Activated naive CD8-positive, alpha-beta T cell treated with anti-CD3 and anti-CD28 coated beads for 36 hours (primary cell): ENCODE measurements at places on chromosomes 12 and 14. TPM values are rescaled to one million over a fixed set of nuclear protein-coding genes. Genes with fewer than 3 reads are reported as not detected.

DNA sequence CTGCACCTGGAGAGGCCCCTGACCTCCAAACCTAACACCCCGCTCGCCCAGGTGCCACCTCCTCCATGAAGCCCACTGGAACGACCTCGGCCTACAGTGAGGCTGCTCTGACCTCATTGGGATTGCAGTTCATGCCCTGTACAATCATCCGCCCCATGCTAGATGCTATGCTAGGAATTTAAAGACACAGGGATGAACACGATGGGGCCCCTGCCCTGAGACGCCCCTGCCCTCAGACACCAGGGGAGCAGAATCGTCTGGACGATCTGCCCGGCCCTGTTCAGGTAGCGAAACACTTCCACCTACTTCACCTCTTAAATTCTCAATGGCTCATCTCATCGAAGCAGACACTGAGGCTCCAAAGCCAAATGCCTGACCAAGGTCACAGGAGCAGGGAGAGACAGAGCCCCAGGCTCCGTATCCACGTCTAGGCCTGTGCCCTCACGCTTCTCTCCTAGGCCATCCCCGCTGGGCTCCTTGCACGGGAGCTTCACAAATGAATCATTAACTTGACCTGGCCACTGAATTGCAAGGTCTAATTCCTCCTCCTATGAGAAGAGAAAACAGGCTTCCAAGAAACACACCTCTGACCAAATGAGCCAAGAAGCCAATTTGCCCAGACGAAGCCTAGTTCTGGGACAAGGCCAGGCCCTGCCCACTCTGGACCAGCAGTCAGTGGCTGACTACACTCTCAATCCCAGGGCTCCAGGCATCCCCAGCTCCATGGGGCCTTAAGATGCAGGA lies 35.2 kb downstream of the SCARB1 start:
- DNase-seq, result no peak

- no peak for DNase-seq
These were observed 4.9 kb upstream of the ATP23 start for GRCh38 chr12:57936513-57936883.

GRCh38 chr12:49825971-49826421 lies 2.2 kb downstream of the NCKAP5L start:
- no peak for DNase-seq

GRCh38 chr12:58919231-58920101 lies 838 bp downstream of the LRIG3 start:
- no peak for DNase-seq

DNA sequence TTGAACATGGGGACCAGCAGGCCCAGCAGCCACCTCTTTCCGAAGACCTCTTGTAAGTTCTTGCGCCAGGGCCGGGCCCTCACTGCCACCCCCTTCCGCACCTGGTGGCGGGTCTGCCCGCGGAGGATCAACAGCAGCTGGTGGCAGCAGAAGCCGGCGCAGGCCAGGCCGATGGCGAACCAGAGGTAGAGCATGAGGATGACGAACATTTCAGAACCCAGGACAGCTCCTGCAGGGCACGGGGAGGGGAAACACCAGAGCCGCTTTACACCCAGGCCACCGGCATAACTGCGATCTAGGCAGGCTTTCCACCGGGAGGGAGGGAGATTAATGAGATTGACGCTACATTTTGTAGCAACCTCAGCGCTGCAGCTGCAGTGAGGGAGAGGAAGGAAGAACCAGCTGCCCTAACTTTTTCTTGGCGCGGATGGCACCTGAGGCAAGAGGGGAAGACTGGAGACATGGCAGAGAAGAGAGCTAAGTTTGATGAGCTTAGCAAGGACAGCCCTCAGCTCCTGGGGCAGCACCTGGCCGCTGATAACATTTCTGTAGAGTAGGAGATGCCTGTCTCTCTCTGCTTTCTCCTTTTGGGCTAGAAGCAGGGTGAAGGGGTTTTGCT lies 7.8 kb downstream of the ZDHHC22 start:
- DNase-seq, result peak; percentile 64

DNA sequence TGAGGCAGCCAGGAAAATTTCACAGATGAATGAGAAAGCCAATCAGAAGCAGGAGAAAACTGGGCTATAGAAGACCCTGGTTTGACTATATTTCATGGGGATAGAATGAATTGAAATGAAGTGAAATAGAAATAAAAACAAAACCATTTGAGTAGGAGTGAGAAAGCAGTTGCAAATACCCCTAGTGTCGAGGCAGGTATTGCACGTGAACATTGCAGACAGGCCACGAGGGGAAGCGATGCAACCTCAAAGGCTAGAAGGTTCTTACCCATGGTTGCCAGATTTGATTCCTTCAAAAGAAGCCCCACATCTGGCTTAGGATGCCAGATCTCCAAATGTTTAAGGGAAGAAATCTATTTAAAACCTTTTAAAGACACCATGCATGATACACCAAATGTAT lies 648.9 kb downstream of the VRK1 start:
- DNase-seq, result no peak

DNA sequence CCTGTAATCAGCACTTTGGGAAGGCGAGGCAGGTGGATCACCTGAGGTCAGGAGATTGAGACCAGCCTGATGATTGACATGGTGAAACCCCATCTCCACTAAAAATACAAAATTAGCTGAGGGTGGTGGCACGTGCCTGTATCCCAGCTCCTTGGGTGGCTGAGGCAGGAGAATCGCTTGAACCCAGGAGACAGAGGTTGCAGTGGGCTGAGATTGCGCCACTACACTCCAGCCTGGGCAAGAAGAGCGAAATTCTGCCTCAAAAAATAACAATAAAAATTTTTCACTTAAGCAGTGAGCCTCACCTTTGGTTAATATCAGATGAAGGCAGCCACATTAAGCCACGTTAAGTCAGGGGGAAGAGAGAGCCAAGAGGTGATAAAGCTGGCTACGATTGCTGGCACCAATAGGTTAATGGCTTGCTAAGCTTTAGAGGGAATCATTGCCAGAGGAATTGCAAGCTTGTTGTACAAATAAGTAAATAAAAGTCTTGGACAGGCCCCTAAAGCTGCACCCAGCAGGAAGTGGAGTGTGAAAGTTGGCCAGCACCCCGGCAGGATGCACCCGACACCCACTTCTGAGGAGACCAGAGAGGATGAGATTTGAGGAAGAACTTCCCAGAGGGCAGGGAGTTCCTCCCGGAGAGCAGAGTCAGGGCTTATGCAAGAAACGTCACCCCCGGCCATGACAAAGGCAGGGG lies 41.3 kb upstream of the TESC start:
- no peak for DNase-seq

DNA sequence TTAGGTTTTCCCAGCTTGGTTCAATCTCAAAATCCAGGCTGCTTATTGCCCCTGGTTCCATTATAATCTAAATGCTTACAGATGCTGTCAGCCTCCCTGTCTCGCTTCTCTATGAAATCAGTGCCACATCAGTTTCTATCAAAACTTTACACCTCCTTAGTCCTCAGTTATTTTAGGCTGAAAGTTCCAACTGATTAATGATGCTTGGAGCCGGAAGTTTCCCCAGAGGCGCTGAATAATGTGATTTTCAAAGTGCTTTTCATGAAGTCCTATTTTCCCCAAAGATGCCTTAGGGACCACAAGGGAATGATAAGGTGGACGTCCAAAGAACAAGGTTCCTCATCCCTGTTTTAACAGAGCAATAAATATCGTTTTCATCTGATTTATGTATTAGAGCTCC lies 262.4 kb upstream of the RMST start:
- DNase-seq, result no peak

- DNase-seq, result no peak
These were observed 564 bp downstream of the ATXN3 start for GRCh38 chr14:92105893-92106142.

DNA sequence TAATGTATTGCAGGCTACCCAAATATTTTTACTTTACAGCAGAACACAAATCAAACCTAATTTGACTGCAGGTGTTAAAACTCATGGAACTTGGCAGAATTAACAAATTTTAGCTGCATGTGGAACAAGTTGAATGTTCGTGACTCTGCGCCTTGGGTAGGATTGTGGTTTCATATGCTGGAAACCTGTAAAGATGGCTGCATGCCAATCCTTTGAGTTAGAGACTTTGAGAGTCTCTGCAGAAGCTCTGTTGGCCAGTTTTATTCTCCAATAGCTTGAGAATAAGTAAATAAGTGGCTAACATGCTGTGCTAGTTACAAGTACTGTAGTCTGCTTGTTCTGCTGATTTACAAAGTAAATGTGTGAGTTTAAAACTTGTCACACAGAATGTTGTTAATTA lies 77.8 kb downstream of the PDE6H start:
- DNase-seq, result peak; percentile 0

- DNase-seq, result no peak
These were observed 137.7 kb downstream of the SPTSSA start for GRCh38 chr14:34324363-34324795.

GRCh38 chr12:20423557-20423956 lies 55.2 kb downstream of the PDE3A start:
- no peak for DNase-seq

- no peak for DNase-seq
These were observed 94.1 kb downstream of the GCH1 start for GRCh38 chr14:54808326-54809161.

DNA sequence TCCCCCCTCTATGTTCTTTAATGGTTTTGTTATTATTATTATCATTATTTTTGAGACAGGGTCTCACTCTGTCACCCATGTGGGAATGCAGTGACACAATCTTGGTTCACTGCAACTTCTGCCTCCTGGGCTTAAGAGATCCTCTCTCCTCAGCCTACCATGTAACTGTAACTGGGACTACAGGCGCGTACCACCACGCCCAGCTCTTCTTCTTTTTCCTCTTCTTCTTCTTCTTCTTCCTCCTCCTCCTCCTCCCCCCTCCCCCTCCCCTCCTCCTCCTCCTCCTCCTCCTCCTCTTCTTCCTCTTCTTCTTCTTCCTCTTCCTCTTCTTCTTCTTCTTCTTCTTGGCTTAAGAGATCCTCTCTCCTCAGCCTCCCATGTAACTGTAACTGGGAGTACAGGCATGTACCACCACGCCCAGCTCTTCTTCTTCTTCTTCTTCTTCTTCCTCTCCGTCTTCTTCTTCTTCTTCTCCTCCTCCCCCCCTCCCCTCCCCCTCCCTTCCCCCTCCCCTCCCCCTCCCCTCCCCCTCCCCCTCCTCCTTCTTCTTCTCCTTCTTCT lies 5.4 kb upstream of the KRT7 start:
- no peak for DNase-seq

GRCh38 chr12:124517260-124518050 lies 50.0 kb downstream of the NCOR2 start:
- DNase-seq, result no peak

DNA sequence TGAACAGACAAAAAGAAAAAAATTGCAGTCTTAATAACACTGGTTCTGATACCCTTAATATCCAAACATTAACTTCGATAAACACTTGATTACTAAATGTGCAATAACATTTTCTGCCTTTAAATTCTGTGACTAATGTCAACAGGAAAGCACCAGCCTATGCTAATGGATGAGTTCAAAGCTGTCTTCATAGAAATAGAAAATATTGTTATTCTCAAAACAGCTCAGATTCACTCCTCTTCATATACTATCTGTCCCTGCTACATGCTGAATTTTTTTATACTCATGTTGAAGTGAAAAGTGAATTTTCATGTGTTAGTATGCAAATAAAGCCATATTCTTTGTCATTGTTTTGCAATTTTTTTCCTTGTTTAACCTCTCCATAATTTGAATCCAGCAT lies 13.9 kb downstream of the TAS2R43 start:
- no peak for DNase-seq

- no peak for DNase-seq
These were observed 63.4 kb downstream of the APOBEC1 start for GRCh38 chr12:7602277-7602676.

GRCh38 chr12:59737725-59738463 lies 142.1 kb downstream of the SLC16A7 start:
- no peak for DNase-seq

DNA sequence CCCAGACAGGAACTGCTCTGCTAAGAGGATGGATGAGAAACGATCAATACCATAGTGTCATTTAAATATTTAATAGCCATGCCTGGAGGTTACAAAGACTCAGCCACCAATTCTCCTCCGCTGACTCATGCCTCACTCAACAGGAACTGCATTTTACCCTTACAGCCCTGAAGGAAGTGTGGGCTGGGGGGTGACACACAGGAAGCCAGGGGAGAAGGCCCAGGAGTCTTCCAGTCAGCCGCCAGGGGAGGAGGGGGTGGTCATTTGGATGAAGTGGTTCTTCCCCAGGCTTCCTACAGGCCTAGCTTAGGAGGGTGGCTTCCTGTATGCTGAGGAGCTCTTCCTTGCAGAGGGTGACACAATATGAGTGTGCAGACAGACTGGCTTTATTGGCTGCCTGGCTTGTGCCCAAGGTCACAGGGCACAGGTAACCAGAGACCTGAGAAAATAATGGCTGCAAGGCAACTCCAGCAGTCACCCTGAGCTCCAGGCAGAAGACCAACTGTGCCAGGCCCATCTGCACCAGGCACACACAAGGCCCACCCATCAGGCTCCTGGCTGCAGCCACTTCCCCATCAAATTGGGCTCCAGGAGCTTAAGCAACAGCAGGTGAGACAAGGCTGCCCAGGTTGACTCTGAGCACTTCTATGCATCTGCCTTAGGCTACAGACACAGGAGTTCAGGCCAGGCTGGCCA lies 30.6 kb upstream of the RPLP0 start:
- DNase-seq, result peak; percentile 78

DNA sequence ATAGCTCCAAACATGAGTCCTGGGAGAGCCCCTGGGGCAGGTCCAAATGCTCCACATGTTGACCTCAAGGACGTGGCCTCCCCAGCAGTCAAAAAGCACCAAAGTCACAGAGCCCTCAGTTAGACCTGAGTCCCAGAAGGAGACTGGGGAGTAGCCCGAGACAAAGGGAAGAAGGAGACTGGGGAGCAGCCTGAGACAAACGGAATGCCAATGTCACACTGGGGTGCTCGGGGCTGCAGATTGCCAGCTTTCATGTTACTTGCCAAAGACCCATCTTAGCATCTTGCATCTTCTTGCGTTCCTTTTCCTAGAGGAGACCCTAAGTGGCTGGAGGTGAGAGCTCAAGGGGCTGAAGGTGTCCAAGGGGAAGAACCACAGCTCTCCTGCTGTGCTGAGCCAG lies 14.9 kb downstream of the PLEKHD1 start:
- DNase-seq, result no peak

DNA sequence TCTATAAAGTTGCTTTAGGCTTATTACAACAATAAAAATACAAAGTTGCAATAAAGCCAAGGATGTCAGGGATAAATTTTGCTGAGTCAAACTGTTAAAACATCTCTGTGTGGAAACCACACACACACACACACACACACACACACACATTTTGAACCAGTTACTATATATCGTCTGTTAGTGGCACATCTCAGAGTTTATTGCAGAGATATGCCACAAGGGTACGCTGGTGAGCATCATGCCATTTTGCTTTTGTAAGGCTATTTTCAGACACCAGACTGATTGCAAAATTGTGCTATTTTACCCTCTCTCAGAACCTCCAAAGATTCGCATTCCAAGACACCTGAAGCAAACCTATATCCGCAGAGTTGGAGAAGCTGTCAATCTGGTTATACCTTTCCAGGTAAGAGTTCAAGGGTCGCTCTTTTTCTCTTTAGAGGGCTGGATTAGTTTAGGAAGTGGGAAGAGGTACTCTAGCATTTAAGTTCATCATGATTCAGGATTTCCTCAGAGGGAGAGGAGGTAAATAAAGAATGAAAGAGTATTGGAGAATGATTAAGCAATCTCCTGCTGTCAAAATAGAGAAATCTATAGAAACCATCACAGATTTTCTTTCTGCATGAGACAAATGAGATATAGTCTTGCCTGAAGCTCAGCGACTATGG lies 27.3 kb upstream of the CHPT1 start:
- peak; percentile 30 for DNase-seq

KRT79 gene
- total RNA-seq, result 0.95 TPM

KRT2 gene
- not detected for total RNA-seq

NKX2-1 gene
- not detected for total RNA-seq

STYK1 gene
- total RNA-seq, result 0.46 TPM

CIDEB gene
- 6.7 TPM for total RNA-seq

CMAS gene
- total RNA-seq, result 37.9 TPM

LYZ gene
- not detected for total RNA-seq
